ENCODE measurements at places on chromosomes 7 and 10.

DNA sequence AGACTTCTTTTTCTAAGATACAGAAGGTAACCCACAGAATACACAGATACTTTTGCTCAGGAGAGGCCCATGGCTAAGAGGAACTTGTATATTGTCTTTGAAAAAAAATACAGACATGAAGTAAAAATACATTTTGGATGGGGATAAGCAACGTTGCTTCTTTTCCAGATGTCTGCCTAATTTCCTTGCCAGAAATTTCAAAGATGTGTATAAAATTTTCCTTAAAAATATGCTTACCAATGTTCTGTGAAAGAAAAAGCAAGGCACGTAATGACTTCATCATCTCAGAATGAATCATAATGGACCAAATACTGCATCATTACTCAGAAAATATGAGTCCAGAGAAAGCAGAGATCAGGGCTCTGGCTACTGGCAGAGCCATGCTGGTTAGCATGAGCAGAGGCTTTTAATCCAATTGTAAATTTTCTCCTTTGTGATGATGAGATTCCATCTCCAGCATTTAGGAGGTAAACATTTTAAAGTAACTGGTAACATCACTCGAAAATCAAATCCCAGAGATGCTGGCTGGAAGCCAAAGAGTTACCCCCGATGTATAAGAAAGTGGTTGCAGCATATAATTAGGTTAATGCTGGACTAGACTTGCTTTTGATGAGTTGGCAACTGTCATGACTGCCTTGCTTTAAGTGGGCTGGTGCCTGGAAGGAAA is 272.5 kb downstream of the SEMA3A start:
- DNase-seq: no peak

DNA sequence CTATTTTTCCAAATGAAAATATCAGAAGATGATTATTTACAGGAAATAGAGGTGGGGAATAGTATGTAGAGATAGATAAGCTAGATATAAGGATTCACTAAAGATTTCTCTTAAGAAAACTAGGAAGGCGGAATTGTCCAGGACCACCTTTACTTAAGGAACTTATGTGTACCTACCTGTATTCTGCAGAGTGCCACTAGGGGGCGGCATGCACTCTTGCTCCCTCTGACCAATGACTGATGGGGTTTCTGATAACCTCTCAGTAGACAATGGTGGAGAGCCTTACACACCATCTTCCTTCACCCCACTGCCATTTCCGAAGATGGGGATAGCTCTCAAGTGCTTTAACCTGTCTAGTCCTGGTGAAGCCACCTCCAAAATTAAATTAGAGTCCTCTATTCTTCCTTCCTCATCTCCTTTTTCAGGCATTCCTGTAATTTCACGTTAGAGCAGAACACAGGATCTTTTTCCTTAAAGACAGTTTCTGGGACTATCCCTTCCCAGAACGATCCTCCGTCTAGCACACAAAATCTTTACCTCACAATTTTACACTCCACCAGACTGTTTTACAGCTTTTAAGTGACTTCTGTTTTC is 453.1 kb downstream of the SORCS1 start:
- DNase-seq: peak; percentile 1

GRCh38 chr7:132782777-132783640 is 206.7 kb upstream of the PLXNA4 start:
- DNase-seq: no peak

GRCh38 chr7:69827558-69827957 is 229.3 kb downstream of the AUTS2 start:
- no peak for DNase-seq

DNA sequence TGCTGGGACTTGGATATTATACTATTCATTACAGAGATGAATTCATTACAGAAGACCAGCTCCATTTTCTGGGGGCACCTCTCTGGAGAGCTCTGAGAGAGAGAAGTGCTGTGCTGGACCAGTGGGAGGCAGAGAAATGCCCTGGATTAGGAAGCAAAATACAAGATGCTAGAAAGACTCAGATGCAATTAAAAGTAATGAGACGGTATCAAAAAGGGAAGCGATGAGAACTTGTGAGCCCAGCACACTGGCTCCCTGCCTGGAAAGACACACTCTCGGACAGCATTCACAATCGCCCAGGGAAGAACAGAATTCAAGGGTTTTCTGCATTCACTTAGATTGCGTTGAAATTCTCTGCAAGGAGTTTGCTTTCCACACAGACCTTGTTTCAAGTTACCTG is 3.5 kb upstream of the FRAT2 start:
- no peak for DNase-seq

GRCh38 chr10:32050177-32050576 is 6.0 kb downstream of the KIF5B start:
- no peak for DNase-seq

DNA sequence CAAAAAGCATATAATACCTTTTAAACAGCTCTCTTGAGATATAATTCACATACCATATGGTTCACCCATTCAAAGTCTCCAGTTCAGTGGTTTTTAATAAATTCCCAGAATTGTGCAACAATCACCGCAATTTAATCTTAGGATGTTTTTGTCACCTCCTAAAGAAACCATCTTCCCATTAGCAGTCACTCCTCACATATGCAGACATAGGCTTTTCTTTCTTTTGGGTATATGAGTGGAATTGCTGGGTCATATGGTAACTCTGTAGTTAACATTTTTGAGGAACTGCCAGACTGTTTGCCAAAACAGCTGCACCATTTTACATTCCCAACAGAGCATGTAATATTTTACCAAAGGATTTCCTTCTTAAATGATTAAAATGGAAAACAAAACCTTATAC is 57.0 kb downstream of the CC2D2B start:
- DNase-seq: no peak

GRCh38 chr10:79615577-79615976 is 4.8 kb downstream of the SFTPA1 start:
- no peak for DNase-seq

Measured in stimulated activated CD8-positive, alpha-beta memory T cell treated with anti-CD3 and anti-CD28 coated beads, Interleukin-4, amount 100 ng/mL, for 1 hour (primary cell).